AML-193 (cell line): ENCODE measurements at places on chromosomes 13 and 19.

- DNase-seq: peak; percentile 93
These were observed 27.7 kb downstream of the EFNB2 start for GRCh38 chr13:106507560-106508274.

DNA sequence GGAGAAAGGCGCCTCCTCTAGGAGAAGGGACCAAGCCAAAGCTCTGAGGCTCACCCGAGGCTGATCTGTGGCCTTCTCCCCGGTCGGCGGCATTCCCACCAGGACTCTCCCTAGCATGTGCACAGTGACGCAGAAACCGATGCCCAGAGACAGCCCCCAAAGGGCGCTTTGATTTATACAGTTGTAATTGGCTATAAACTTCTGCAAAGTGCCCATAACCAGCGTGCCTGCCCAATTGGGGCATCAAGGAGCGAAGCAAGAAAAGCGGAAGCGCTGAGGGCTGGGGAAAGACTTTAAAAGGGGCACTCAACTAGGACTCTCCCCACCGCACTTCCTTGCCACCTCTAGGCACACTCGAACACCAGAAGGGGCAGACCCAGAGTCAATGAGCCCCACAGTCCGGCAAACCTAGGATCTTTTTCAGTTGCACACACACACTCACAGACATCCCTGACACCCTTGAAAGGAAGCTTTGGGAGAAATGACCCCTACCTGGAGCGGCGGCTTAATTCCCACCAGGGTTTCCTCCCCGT lies 1.8 kb downstream of the CDX2 start:
- DNase-seq: no peak

GRCh38 chr13:53138376-53139036 lies 109.9 kb downstream of the OLFM4 start:
- DNase-seq: no peak

GRCh38 chr13:48804821-48805601 lies 151.3 kb downstream of the CYSLTR2 start:
- DNase-seq: no peak

DNA sequence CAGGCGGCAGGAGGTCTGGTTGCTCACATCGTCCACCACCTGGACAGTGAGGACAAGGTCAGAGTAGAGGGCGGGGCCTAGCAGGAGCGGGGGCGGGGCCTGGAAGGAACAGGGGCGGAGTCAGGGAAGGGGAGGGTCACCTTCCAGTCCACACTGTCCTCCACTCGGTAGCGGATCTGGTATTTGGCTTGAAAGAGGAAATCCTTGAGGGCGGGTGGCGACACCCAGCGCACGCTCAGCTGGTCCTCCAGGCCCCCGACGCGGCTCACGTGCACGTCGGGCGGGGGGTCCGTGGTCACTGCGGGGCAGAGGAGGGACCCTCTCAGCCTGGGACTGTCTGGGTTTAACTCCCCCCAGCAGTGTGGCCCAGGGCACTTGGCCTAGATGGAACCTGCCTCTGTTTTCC lies 8.2 kb downstream of the REX1BD start:
- no peak for DNase-seq

GRCh38 chr19:31372246-31372781 lies 23.1 kb upstream of the TSHZ3 start:
- no peak for DNase-seq

- DNase-seq: peak; percentile 62
These were observed 9.6 kb downstream of the CAPN12 start for GRCh38 chr19:38734426-38735256.

- DNase-seq: no peak
These were observed 1.5 kb downstream of the FXYD3 start for GRCh38 chr19:35117116-35117515.

- peak; percentile 61 for DNase-seq
These were observed 18.9 kb upstream of the ZSCAN5A start for GRCh38 chr19:56333506-56333905.
